Kidney tubule cell (primary cell): ENCODE measurements at places on chromosomes 3 and 15.

DNA sequence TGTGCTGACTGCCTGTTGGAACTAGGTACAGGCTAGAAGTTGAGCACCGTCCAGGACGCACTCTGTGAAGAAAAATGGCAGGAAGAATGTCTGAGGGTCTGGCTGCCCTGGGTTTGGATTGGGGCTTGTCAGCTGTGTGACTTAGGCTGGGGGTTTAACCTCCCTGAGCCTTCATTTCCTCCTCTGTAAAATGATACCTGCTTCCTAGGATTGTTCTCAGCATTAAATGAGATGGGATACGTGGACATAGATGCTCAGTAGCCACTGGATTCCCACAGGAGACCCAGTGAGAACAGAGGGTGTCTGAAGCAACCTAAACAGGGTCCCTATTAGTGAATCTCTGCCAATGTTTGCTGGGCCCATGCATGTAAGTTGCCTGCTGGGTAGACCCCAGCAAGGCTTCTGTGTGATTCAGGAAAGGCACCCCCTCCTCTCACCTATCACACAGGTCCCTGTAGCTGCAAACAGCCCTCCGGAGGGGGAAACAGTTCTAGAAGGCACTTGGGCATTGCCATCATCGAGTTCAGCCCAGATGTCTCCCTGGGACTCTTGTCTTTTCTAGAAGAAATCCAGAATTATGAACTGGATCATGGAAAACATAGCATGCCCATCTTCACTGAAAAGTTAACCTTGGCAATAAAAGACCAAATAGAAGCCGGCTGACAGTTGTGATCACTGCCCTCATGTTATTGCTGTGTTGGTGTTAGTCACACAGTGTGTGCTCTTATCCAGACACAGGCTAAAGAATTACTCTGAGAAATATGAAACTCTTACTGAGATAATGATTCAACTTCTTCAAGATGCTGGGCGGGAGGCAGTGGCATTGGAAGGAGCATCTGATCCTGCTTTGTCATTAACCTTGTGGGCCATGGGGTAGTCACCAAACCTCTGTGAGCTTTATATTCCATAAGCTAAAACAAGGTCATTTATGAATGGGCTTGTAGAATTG, 64.5 kb downstream of the SMAD6 start:
- peak; percentile 85 for DNase-seq

DNA sequence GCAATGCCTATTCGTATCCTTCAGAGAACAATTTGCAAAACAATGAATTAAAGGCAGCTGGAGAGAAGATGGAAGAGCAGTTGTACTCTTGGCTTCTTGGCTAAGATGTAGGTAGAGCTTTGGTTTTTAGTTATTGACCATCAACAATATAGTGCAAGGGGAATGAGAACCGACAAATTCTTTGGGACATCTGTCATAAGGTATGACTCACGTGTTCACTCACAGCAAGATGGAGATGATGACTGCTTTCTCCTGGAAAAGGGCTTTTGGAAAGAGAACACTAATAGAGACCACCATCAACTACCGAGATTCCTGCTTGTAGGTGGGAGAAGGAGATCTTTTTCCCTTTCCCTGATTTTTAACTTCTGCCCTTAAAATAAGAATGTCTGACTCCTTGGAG, 234.9 kb downstream of the NTRK3 start:
- DNase-seq = peak; percentile 23

DNA sequence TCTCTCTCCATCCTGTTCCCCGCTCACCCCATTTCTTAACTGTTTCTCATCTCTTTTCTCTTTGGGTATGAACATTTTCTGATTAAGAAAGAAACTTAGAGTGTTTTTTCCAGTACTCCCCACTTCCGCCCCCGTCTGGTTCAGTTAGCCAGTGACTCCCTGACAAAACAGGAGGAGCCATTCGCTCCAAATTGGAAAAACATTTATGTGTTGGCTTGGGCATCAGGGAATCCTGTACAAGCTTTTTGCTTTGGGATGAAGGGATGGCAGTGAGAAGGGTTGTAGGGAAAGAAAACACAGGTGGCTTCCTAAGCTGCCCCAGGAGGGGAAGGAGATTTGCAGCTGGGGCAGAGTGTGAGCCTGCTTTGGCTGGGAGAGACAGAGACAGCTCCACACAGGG, 47.0 kb downstream of the BOC start:
- DNase-seq = no peak

DNA sequence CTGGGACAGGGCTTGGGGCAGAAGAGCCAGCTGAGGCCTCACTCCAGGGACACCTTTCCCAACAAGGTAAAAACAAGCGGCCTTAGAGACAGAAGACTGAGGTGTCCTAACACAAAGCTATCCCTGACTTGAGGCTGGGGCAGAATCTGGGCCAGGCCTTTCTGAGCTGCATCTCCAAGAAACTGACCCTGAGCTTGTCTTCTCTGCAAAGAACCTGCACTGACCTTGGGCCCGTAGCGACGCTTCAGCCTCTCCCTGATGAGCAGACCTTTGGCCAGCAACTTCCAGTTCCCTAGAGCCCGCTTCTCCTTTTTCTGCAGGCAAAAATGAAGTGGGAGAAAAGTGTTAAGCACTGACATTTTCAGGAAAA, 22.2 kb downstream of the TMEM43 start:
- no peak for DNase-seq

GRCh38 chr15:69763831-69764230, 311.2 kb downstream of the RPLP1 start:
- DNase-seq = no peak

DNA sequence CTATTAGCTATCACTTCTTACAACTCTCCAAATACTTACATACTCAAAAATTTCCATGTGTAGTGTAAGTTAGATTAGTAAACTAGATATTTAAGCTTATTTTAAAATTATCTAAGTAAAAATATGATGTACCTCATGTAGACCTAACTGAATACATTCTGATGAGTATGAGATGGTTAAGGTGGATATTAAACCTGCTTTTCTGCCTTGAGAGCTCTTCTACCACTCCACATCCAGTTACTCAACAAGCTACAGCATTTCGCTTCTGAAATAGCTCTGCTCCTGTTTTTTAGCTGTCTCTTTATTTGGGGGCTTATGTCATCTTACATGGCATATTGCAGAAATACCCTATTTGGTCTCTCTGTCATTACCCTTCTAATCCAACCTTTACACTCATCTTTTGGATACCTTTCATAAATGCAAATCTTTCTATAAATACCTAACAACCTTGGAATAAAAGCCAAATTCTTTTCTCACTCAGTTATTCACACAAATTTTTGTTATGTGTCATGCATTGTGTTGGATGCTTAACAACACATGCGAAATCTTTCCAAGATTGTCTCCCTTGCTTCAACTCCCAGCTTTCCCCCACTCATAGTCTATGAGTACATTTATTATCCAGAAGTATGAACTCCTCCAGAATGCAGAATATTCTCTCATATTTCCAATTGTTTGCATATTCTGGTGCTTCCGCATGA, 92.0 kb downstream of the ALCAM start:
- DNase-seq = peak; percentile 29

- DNase-seq = no peak
Measured at GRCh38 chr15:63458026-63458425, 46.4 kb upstream of the USP3 start.

GRCh38 chr3:122387709-122388108, 3.7 kb downstream of the FAM162A start:
- no peak for DNase-seq

DNA sequence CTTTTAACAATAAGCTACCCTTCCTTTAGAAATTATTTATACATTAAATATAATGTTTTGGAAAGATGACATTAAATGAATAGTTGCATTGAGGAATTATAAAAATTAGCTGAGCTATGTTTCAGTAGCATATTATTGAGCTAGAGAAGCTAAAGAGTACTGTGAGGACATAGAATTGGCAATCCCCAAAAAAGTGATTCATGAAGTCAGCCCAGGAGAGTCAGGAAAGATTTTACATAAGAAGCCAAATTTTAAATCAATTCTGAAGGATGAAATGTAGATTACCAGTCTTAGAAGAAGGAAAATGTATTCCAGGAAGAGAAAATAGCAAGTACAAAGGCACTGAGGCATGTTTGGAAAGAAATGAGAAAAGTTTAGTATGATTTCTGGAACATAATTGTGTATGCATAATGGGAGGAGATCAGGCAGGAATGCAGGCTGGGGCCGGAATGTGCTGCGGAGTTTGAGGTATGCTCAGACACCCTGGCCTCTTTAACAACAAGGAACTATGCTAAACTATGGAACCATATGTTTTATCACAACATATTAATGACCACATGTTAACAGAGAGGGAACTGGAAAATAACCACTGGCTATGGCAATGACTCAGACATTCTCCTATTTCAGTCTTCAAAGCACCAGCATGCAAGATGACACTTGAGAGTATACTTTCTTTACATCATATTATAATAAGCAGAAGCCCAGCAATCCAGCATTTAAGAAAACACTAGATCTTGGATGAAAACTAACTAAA, 103.3 kb upstream of the COL8A1 start:
- peak; percentile 14 for DNase-seq

- DNase-seq = no peak
Measured at GRCh38 chr3:62793946-62794345, 81.3 kb downstream of the CADPS start.

- peak; percentile 38 for DNase-seq
Measured at GRCh38 chr3:37163262-37164015, 10.9 kb downstream of the LRRFIP2 start.

- DNase-seq = no peak
Measured at GRCh38 chr15:34994925-34995324, 6.8 kb upstream of the ZNF770 start.

DNA sequence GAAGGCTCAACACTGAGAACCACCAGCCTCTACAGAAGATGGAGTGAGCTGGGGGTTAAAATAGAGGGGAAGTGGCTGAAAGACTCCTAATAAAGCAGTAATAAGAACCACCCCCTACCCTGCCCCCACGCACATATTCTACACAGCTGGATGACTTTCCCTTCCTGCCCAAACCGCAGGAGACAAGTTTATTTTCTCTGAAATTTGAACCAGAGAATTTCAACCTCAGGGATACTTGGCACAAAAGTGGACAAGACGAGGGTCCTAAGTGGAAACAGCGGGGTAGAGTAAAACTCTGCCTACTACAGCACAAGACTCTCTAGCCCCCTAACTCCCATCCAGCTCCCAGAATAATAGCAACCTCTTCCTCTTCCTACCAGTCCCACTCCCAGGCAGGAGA, 28.4 kb downstream of the USF3 start:
- DNase-seq = no peak

DNA sequence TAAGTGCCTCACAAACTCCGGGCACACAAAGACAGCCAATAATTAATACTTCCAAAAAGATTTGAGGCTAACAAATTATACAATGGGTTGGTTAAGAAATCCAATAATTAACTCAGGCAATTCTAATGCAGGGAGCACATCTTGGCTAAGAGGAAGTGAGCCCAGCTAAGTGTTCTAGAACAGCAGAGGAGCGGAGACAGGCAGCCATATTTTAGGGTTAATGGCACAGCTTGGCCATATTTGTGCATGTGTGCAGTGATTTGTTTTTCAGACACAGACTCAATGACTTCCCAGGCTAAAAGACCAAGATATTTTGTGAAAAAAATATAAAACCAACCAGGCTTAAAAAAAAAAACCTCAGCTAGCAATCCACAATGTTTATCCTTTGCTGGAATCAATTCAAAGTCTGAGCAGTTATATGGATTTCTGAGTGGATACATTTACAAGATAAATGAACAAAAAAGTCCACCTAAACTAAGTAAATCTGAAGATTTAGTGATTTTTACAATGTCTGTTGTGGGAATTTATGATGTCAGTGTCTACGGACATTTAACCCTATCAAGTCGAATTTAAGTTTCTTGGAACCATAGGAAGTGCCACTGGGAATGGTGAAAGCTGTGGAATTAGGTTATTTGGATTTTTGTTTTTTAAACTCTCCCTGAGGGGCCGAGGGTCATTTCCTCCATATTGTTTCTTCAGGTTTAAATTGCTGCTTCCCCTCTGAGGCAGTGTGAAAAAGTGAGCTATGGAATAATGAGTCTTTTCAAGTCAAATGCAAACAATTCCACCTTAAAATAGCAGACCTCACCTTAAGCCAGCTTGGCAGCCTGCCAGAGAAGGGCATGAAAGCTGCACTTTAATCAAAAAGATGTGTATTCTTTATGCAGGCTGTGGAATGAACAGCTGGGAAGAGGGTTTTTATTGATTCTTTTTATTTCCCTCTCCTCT, 413.7 kb upstream of the TBL1XR1 start:
- no peak for DNase-seq

DNA sequence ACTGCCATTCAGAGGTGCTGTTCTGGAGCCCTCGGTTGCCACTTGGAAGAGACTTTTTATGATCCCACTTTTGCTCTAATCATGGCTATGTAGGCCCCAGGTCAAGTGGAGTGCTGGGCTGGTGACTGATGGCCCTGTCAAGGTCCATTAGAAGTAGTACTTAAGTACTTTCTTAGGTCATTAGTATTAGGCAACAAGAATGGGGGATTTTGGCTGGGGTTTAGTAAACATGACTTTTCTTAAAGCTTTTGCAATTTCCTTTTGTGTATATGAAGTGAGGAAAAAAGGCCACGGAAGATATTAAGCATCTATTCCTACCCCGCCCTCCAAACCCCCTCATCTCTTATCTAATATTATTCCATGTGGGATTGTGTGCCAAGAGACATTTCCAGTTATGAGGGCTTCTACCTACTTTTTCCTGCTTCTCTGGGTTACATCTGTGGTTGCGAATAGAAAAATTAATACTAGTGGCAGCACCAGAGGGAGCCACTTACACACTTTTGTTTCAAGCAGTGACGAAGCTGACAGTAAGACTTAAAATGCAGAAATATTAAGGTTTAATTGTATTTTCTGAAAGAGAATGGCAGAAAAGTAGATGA, 13.9 kb downstream of the NLGN1 start:
- peak; percentile 48 for DNase-seq

DNA sequence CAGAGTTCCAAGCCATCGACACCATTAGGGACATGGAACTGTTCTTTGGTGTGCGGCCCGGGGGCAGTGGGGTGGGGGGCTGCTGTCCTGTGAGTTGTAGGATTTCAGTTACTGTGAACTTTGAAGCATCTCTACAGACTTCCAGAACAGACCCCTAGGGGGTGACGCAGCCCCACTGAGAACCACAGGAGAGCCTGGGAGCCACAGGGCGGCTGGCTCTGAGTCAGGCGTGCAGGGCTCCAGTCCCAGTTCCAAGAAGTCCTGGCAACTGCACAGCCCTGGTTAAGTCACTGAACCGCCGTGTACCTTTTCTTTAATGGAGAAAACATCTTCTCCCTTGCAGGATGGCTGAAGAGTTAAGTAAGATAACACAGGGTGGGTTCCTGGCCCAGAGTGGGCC, 23.5 kb upstream of the LRTM1 start:
- DNase-seq = peak; percentile 79
